Fibroblast of skin of scalp (primary cell): ENCODE measurements at places on chromosomes 5 and 9.
A peak's percentile ranks its signal among the peaks of the same experiment; 100 is the strongest.

DNA sequence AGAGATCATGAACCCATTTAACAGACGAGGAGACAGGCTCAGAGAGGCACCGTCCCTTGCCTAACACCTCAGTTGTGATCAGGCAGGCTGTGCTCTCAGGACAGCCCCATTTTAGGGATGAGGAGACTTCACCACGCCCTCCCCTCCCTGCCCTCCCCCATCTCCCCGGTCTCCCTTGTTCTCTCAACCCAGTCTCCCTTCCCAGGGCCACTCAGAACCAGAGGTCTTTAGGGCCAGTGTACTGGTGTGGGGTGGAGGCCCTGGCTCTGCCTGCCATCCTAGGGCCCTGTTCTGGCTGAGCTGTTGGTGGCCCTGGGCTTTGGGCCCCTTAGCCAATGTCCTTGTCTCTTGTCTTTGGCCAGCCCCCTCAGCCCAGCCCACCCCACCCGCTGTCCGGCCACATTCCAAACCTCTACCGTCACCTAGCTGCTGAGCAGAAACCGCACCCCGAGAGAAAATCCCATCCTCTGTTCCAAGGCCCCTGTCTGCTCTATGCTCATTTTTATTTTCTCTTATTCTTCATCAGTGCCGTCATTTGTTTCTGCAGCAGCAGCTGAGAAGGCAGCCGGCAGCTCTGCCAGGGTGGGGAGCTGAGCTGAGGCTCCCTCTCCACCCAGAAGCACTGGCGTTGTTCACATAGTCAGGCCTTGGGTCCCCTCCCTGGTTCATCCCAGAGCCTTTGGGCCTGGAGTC lies 33.9 kb downstream of the OLFML2A start:
- peak; percentile 94 for DNase-seq

DNA sequence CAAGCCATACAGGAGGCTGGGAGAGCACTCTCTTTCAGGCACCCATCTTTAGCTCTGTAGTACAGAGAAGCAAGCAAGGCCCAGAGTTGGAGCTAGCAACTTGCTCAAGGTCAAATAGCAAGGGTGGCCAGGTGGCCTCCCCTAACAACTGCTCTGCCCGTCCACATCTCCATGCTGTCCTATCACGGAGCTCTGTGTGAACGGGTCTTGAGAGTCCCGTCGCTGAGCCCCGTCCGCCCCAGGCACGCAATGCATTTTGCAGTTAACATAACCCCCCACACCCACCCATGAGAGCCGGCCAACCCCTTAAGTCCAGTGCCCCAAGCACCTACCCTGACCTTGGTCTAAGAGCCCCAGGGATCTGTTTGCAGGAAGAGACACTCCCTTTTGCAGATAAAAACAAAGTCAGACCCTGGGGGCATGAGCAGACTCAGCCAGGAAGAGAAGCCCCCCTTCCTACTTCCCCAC lies 1.5 kb downstream of the RNF44 start:
- no peak for DNase-seq

DNA sequence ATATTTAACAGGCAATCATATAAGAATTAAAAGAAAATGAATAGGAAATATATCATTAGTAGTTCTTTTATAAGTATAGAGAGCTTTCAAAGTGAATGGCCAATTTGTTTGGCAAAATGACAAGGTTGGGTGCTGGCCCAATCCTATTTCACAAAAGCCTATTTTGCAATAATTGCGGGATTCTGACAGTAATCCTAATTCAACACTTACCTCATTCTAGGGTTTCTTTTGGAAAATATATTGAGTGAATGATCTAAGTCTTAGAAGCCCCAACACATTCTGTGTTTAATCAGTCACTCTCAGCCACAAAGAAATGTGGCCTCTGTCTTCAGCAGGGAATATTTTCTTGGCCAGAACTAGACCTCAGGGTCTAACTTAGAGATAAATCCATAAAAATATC lies 835.9 kb upstream of the ZNF608 start:
- DNase-seq = peak; percentile 39

DNA sequence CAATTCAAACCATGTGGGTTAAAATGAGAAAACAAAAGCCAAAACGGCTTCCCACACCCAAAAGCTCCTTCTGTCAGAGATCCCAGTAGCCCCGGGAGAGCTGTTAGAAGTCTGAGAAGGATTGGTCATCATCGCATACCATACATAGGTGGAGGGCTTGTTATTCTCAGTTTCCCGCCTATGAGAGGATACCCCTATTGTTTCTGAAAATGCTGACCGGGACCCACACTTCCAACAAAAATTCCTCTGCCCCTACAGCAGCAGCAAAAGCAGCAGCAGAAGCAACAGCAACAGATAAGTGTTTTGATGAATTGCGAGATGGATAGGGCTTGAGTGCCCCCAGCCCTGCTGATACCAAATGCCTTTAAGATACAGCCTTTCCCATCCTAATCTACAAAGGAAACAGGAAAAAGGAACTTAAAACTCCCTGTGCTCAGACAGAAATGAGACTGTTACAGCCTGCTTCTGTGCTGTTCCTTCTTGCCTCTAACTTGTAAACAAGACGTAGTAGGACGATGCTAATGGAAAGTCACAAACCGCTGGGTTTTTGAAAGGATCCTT lies at the start of gene TEK:
Gene TEK, plus strand, starts transcription at position 245 of the 561 bp plus-strand sequence. CDS start 366 bp downstream, outside the sequence.
- peak; percentile 41 for DNase-seq

GRCh38 chr9:101566904-101567724 lies 27.7 kb downstream of the PPP3R2 start:
- peak; percentile 48 for DNase-seq

- no peak for DNase-seq
Observed at GRCh38 chr9:133472753-133473378, 6.0 kb downstream of the SLC2A6 start.
